HT1080 (cell line): ENCODE measurements at places on chromosomes 7 and 10. TPM values are rescaled to one million over a fixed set of nuclear protein-coding genes. Genes with fewer than 3 reads are reported as not detected.

PTF1A gene
- not detected in 2 replicates for total RNA-seq

HKDC1 gene
- total RNA-seq = 0.30 and 1.7 TPM in 2 replicates

WDR86 gene
- not detected in 2 replicates for total RNA-seq

DNA sequence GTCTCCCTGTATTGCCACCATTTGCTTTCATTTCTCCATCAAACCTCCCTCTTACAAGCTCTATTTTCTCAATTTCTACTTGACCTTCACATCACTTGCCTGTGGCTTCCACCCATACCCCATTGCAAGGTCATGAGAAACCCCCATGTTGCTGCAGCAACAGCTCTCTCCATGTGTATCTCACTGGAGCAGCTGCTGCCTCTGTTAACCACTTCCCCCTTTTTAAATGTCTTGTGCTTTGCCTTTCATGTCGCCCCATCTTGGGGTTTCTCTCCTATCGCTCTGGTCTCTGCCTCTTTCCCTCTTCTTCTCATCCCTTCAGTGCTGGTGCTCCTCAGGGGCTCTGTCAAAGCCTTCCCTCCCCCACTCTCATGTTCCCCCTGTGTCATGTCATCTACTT, 148.8 kb downstream of the CHN2 start:
- no peak for DNase-seq

GRCh38 chr7:20865684-20866083, 79.0 kb upstream of the SP8 start:
- no peak for DNase-seq

CYP2C18 gene
- 0.05 TPM in 1 of 2 replicates, not detected in the other for total RNA-seq
